Bronchial epithelial cell (primary cell): ENCODE measurements at places on chromosomes 11 and 22.

DNA sequence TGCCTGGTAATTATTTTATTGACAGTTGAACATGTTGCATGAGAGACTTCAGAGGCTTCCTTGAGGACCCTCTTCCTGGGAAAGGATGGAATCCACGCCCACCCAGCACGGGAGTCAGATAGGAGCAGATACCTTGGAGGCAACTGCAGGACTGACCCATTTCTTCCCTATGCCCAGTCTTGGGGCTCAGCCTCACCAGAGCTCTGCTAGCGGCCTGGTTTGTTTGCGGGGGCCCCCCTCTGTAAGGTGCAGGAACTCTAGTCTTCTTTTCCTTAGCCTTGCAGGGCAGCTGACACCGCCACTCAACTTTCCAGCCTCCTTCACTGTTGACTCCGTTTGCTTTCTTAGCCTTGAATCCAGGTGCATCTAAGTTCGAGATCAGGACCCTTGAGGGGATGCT is 1032.8 kb downstream of the BRD1 start:
- DNase-seq, result no peak

GRCh38 chr11:26867286-26867685 is 126.6 kb upstream of the FIBIN start:
- DNase-seq, result peak; percentile 69

DNA sequence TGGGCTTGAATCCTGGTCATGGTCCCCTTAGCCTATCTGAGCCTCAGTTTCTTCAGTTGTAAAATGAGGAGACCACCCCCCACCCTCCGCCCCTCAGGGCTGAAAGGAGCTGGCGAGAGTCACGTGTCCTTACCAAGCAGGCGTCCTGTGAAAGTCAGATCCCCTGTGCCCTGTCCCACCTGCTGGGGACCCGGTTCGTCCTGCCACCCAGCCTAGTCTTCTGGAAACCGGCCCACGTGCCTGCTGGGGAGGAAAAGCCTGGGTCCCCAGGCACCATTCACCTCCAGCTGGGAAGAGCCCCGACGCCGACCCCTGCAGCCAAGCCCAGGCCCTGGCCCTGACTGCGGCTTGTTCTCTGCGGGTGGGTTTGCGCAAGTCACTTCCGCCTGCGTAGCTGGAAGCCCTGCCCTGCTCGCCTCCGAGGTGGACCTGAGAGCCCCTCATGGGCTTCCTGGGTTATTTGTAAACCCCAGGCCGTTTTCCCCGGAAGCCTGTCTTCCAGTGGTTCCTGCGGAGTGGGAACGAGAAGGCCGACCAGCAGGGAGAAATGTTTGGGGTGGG is 679 bp upstream of the SSH3 start:
- peak; percentile 40 for DNase-seq

- DNase-seq, result peak; percentile 32
These were observed 13.9 kb downstream of the OTUB1 start for GRCh38 chr11:64000026-64000739.

DNA sequence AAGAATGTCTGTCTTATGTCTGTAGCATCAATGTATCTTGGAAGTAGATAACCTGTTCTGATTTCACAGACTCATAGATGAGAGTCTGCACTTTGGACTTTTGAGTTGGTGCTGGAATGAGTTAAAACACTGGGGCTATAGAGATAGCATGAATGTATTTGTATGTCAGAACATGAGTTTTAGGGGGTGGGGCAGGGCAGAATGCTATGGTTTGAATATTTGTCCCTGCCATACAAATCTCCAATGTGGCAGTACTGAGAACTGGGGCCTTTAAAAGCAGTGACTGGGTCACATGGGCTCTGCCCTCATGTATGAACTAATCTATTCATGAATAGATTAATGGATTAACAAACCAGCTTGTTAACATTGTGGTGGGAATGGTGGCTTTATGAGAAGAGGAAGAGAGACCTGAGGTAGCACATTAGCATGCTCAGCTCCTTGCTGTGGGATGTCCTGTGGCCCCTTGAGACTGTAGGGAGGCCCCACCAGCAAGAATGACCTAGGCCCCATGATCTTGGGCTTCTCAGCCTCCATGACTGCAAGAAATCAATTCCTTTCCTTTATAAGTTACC is 15.5 kb upstream of the OR52K1 start:
- no peak for DNase-seq

DNA sequence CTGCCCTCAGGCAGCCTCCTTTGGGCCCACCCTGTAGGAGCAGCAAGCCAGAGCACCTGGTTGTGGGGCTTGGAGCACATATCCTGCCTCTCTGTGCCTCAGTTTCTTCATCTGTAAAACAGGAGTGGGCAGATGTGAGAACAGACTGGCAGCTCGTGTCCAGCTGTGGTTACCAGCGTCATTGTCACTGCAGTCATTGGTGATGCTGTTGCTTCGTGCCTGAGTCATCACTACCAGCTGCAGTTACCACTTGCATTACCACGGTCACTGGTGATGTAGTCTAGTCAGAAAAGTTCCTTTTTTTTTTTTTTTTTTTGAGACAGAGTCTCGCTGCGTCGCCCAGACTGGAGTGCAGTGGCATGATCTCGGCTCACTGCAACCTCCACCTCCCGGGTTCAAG is 20.4 kb downstream of the RSPH14 start:
- no peak for DNase-seq
